ENCODE measurements at places on chromosomes 6 and 20. TPM values are rescaled to one million over a fixed set of nuclear protein-coding genes. Genes with fewer than 3 reads are reported as not detected.

DNA sequence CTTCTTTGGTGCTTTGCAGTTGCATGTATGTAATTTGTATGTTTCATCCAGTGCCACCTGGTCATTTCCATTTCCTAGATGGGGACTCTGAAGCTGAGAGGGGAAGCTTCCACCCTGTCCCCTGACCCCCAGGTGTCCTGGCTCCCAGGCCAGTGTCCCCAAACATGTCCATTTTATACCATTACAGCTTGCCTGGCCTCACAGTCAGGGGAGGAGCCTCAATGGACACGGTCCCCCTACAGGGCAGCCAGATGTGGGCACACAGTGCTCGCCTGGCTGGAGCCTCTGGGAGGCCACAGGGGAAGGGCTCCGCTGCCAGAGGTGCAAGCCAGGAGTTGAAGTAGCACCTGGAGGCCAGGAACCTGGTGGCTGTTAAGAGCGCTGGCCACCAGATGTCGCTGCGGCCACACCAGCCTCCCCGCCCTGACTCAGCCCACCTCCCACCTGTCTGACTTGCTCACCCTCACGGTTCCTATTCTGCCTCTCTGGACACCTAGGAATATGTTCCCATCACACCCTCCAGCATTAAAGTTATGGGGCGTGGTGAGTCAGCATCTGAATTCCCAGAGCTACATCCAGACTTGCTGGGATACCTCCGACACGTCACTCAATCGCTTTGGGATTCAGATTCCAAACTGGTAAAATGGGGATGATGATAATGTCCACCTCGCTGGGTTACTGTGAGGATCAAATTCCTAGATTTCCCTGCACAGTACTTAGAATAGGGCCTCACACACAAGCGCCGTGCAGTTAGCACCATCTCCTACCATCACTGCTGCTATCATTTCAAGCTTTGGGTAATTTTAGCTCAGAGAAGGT is 107.4 kb downstream of the SULF2 start:
- no peaks in the 10 kb centered on the region for H3K4me1 ChIP-seq
- no peaks in the 10 kb centered on the region for H3K27me3 ChIP-seq
- no peak for DNase-seq
- no peak overlapping the region for H3K4me3 ChIP-seq

- H3K27ac ChIP-seq, result no peak overlapping the region
- no peak overlapping the region for H3K4me3 ChIP-seq
- no peaks in the 10 kb centered on the region for H3K4me1 ChIP-seq
Measured at GRCh38 chr6:104483225-104483834, 376.4 kb downstream of the HACE1 start.

DNA sequence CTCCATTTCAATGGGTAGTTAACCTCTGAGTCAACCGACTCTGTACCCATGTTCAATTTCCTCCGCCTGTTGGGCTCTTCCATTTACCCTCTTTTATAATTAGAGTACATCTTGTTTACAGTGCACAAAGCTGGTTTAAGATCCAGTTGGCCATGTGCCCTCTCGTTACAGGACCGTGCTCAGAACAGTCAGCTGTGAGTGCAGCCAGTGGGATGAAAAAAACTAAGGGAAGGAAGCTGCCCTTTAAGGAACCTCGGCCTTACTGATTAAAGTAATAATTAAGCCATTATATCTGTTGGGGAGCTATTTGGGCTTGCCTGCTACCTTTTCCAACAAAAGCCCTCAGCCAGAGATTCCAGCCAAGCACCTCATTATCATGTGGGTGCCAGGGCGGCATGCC is 68.8 kb downstream of the TMEM170B start:
- no peak overlapping the region for H3K27ac ChIP-seq
- H3K4me3 ChIP-seq, result no peak overlapping the region
- H3K36me3 ChIP-seq, result no peaks in the 10 kb centered on the region
- H3K27me3 ChIP-seq, result no peaks in the 10 kb centered on the region
- no peak for DNase-seq

DNA sequence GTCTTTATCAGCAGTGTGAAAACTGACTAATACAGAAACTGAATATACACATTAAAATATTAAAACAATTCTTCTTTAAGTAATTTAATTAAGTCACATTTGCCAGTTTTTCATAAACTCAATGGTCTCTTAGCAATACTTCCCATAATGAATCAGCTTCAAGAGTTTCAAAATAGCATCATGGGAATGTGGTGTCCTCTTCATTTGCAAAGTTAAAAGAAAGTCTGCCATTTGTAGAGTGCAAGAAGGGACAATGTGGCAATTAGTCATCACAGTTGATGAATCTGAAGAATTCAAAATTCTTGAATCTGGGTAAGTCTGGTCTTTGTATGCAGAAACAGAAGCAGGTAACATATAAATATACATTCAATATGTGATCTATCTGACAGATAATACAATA is 38.7 kb downstream of the SYNE1 start:
- no peak overlapping the region for H3K4me3 ChIP-seq
- no peaks in the 10 kb centered on the region for H3K36me3 ChIP-seq
- H3K27ac ChIP-seq, result peak overlapping the region; percentile 9
- no peak for DNase-seq
- H3K27me3 ChIP-seq, result no peaks in the 10 kb centered on the region

DNA sequence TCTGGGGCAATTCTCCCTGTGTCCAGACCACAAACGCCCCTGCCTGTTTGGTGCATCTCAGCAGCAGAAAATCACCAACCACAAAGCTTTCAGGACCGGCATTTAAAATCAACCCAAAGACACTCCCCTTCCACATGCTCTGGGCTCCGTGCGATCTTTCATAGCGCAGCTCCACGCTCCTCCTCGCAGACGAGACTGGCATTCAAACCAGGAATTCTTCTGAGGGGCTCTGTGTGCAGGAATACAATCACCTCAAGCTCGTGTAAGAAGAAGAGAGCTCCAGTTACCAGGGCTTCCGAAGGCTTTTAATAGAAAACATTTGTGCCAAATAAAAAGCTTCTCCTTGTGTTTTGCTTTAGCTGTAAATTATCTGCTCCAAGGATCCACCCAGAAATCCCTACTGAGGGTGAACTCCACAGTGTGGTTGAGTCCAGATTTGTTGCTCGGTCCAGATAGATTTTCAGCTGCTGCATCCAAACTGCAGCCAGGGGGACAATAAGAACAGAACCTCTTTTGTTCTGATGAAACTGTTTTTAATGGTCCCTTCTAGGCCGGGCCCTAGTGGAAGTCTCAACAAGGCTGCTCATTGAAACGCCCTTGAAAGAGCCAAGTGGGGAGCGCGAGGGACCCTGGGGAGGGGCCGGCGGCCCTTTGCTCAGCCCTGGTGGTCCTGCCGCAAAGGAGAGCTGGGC is 16.4 kb upstream of the BMP7 start:
- H3K27me3 ChIP-seq, result peaks cover 18% of the 10 kb centered on the region
- no peaks in the 10 kb centered on the region for H3K36me3 ChIP-seq
- no peaks in the 10 kb centered on the region for H3K4me1 ChIP-seq
- no peak for DNase-seq
- no peak overlapping the region for H3K27ac ChIP-seq

Gene FKBP5
- 19.7 TPM for total RNA-seq

DNA sequence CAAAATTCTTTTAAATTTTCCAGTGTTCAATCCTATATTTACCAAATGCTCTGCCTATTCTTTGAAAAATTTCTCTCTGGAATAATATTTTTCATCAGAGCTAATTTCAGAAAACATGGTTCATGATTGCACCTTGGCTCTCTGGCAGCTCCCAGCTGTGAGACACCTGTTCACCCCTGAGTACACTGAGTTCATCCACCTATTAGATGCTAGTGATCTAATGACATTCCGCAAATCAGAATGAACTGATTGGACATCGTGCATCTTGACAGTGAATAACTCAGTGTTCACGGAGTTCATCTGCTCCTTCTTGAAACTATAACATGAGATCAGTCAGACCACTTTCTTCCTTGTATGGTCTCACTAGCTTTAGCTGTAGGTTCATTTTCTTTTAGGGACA is 3.9 kb upstream of the SHPRH start:
- H3K4me3 ChIP-seq, result no peak overlapping the region
- no peak for DNase-seq
- no peaks in the 10 kb centered on the region for H3K36me3 ChIP-seq
- H3K4me1 ChIP-seq, result peaks cover 8% of the 10 kb centered on the region
- H3K27ac ChIP-seq, result no peak overlapping the region

DNA sequence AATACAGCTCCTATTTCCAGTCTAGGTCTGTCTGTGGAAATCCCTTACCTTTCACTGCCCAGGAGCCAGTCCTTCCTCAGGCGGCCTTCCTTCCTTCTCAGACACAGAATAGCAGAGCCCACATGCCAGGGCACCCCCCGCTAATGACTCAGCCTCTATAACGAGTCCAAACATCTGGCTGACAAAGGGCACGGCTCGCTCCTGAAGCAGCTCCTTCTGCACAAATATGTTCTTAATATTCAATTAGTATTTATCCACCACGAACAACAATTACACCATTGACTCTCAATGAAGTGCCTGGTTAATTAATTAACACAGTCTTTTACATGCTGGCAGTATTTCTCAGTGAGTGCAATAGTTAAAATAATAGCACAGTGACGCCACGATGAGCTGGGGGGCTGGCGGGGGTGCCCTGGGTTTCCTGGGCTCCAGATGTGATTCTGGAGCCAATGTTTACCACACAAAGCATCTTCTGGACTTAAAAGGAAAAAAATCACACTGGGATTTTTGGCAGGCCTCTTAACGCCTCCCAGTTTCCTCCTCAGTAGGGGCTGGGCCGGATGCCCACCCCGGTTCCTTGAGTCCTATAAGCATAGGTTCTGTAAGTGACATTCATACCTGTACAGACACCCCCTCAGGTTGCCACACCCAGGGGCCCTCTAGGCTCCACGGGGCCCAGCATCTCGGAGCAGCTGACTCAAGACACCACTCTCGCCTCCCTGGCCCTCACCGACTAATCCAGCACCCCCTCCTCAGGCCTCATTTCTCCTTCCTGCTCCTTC is 158.6 kb upstream of the MLN start:
- no peak for DNase-seq
- no peaks in the 10 kb centered on the region for H3K36me3 ChIP-seq
- no peak overlapping the region for H3K4me3 ChIP-seq
- H3K27me3 ChIP-seq, result peaks cover 8% of the 10 kb centered on the region

GRCh38 chr6:7121700-7122241 is 14.0 kb downstream of the RREB1 start:
- H3K36me3 ChIP-seq, result peaks cover 26% of the 10 kb centered on the region
- H3K4me3 ChIP-seq, result no peak overlapping the region
- H3K27ac ChIP-seq, result no peak overlapping the region
- DNase-seq, result no peak

- no peaks in the 10 kb centered on the region for H3K4me1 ChIP-seq
- no peaks in the 10 kb centered on the region for H3K36me3 ChIP-seq
- no peak for DNase-seq
Measured at GRCh38 chr20:26276554-26277210, 580.0 kb upstream of the ZNF337 start.

- no peak for DNase-seq
- H3K27me3 ChIP-seq, result no peaks in the 10 kb centered on the region
- peak overlapping the region; percentile 90 for H3K27ac ChIP-seq
- peak overlapping the region; percentile 54 for H3K4me3 ChIP-seq
Measured at GRCh38 chr6:18263418-18264218, 712 bp downstream of the DEK start.

- no peaks in the 10 kb centered on the region for H3K27me3 ChIP-seq
- no peak overlapping the region for H3K27ac ChIP-seq
- no peak overlapping the region for H3K4me3 ChIP-seq
- DNase-seq, result no peak
- H3K36me3 ChIP-seq, result no peaks in the 10 kb centered on the region
Measured at GRCh38 chr6:54267798-54268197, 40.4 kb upstream of the TINAG start.

GRCh38 chr6:26468829-26469228 is 11.1 kb downstream of the BTN2A1 start:
- H3K36me3 ChIP-seq, result peaks cover 63% of the 10 kb centered on the region
- H3K4me3 ChIP-seq, result no peak overlapping the region
- no peak for DNase-seq

GRCh38 chr20:31709939-31710338 is 12.7 kb downstream of the BCL2L1 start:
- H3K4me3 ChIP-seq, result no peak overlapping the region
- H3K4me1 ChIP-seq, result peaks cover 84% of the 10 kb centered on the region
- no peaks in the 10 kb centered on the region for H3K27me3 ChIP-seq
- no peak for DNase-seq
- H3K36me3 ChIP-seq, result peaks cover 50% of the 10 kb centered on the region

GRCh38 chr20:24629668-24630067 is 160.2 kb downstream of the SYNDIG1 start:
- H3K27ac ChIP-seq, result no peak overlapping the region
- no peak for DNase-seq
- H3K4me1 ChIP-seq, result peaks cover 13% of the 10 kb centered on the region
- no peak overlapping the region for H3K4me3 ChIP-seq
- H3K27me3 ChIP-seq, result no peaks in the 10 kb centered on the region
- H3K36me3 ChIP-seq, result no peaks in the 10 kb centered on the region

Gene MICAL1
- total RNA-seq, result 5.5 TPM
